ENCODE measurements at places on chromosomes 3 and 15. TPM values are rescaled to one million over a fixed set of nuclear protein-coding genes. Genes with fewer than 3 reads are reported as not detected.

Gene COL8A1
- 45.4 TPM for total RNA-seq

Gene OXTR
- 0.15 TPM for total RNA-seq

Gene DTWD1
- 50.3 TPM for total RNA-seq

Gene MCF2L2
- not detected for total RNA-seq

Gene ARPP21
- total RNA-seq = not detected

Gene GOLGA8J
- not detected for total RNA-seq

Gene AMT
- total RNA-seq = 1.2 TPM

Gene TPRG1
- 0.17 TPM for total RNA-seq

Gene TLR9
- under 0.01 TPM for total RNA-seq

Gene BNC1
- total RNA-seq = 7.9 TPM

Gene ISLR2
- not detected for total RNA-seq

Gene CLDN16
- total RNA-seq = not detected

Gene SPINK8
- total RNA-seq = not detected
